ENCODE measurements at places on chromosomes 12 and 14.

GRCh38 chr12:65825183-65825506 is 862 bp downstream of the HMGA2 start:
- DNase-seq = no peak

DNA sequence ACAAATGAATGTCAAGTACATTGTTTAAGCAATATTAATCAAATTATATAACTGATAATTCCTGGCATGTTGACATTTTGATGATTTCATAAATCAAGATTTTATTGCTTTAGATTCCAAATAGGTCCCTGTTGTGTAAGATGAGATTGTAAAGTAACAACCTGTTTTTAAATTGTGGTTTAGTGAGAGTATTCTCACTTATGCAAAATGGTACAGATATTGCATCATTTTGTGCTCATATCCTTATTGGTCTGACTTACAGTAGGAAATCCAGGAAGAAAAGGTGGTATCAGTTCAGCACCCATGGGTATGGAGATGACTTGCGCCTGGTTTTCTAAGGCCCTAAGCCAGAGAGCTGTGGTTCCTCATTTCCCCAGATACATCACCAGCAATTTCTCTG is 165.5 kb downstream of the KIF21A start:
- DNase-seq = no peak

DNA sequence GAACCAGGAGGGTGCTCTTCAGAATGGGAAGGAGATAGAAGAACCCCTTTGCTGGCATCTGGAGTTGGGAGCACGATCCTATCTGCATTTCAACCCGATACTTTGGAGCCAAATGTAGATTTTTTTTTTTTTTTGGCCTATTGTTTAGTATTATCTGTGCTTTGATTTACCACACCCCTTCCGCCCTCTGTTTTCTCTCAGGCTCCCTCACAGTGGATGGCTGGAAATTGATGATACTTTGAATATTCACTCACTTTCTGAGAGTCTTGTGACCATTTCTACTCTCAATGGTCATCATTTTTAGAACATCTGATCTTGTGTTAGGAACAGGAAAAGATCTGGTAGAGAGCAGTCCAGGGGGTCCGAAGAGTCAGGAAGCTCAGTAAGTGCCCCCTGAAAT is 9.0 kb downstream of the TSPAN9 start:
- no peak for DNase-seq

DNA sequence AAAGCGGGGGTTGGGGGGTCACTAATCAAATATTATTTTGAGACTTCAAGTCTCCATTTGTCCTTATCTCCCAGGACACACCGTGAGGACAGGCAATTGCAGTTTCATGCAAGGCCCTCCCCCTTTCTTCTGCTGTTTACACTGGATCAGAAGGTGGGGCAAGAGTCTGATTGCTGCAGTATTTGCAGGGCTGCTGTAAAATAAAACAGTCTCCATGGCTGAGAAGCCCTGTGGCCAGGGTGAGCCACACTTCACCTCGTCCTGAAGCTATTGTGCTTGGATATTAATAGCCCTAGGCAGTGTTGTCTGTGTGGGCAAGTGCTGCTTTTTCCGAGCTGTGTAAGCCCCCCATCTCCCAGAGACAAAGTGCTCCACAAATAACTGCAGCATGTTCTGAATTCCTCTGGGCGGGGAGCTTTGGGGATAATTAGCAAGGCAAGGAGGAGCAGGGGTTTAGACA is 187.4 kb upstream of the NTF3 start:
- no peak for DNase-seq

DNA sequence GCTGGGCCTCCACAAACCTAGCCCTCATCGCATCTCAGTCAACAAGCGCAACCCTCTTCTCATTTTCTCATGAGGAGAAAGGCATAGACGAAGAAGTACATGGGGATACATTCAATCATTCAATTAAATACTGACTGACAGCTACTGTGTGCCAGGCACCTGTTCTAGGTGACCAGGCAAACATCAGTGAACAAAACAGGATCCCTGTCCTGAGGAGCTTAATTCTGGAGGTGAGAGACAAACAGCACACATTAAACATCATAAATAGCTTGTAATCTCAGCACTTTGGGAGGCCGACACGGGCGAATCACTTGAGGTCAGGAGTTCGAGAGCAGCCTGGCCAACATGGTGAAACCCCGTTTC is 362 bp upstream of the ACYP1 start:
- no peak for DNase-seq

DNA sequence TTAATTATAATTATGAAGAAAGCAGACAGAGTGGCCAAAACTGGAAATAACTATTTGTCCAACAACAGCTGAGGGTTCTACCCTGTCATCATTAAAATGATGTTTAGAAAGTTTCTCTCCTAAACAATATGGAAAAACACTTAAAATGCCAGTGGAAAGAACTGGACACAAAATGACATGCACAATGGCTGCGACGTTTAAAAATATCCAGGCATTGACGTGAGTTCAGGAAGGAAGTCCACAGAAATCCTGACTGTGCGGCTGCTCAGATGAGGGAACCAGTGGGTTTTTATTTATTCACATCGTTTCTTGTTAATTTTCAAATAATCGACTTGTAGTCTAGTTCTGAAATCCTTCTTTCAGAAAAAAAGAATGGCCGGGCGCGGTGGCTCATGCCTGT is 58.3 kb downstream of the CCNK start:
- no peak for DNase-seq

DNA sequence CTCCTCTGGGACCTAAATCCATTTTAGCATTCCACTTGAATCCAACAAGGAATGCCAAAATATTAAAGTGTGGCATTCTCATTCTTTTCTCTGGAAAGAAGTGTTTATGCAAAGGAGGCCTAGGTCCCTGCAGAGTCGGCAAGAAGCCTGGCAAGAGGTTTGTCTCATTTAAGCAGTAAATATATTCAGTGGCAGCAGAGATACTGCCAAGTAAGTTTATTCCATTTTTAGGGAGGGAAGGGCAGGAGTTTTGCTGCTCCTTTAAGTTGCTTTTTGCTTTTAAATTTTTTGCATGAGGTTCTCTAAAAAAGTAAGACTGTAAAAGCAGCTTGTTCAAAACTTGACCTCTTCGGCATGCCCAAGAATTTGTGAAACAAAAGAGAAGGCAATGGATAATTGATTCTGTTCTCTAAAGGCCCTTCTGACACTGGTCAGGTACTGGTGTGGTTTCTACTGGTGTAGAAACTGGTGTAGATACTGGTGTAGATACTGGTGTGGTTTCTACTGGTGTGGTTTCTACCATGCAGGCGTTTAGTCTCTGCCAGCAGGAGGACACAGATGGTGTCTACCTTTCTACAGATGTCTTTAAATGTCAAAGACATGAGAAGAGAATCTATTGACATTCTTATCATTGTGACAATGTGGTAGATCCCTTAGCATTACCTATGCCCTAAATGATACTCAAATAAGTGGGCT is 107.3 kb downstream of the SAMD4A start:
- DNase-seq = no peak

DNA sequence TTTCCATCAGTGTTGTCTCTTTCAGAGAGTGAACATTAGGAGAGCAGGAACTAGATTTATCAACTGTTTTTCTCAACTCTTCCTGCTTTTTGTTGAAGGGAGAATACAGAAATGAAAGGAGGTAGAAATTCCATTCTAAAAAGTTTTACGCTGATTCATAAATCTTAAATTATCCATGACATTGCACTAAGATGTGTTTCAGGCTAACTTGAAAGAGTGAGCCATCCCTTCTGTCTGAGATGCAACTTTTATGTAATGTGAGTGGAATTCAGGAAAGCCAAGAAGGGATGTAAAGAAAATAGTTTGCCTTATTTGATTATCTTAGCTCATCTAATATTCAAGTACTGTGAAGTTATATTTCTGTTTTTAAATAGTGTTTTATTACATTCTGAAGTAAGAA is 349.5 kb upstream of the RGS6 start:
- no peak for DNase-seq

- DNase-seq = no peak
Measured at GRCh38 chr12:4143896-4144295, 129.7 kb upstream of the CCND2 start.

DNA sequence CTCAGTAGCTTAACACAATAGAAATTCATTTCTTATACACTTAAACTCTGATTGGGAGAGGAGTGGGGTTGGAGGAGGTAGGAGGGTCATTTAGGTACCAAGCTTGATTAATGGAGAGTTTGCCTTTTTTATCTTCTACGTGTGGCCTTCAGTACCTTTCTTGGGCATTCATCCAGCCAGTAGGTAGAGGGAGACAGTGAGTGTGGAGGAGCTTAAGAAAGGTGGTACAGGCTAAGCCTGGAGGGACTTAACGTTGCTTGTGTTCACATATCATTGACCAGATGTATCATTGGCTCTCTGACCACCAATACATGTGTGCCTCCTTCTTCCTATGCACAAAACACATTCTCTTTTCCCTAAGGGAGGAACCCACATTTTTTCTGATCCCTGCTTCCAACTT is 232.9 kb upstream of the CRY1 start:
- no peak for DNase-seq

GRCh38 chr12:26523708-26524150 is 309.3 kb downstream of the ITPR2 start:
- no peak for DNase-seq

GRCh38 chr12:56029666-56030293 is 8.9 kb downstream of the IKZF4 start:
- DNase-seq = no peak

- DNase-seq = no peak
Measured at GRCh38 chr12:12741660-12742059, 24.5 kb downstream of the CDKN1B start.

DNA sequence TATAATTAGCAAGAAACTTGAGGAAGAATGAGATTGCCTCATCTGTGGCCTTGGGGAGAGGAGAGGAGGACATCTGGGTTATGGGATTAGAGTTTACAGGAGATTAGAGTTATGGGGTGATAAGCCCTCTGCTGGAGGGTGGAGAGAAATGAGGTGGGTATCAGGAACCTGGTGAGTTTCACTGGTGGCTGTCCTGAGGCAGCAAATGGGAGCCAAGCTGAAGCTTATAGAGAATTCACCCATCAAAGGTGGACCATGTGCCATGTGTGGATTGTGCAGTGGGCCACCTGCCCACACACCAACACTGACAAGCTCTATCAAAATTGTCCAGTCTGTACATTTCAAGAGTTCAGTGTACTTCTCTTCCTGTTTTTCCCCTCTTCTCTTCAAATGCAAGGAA is 135.3 kb downstream of the AEBP2 start:
- DNase-seq = no peak

DNA sequence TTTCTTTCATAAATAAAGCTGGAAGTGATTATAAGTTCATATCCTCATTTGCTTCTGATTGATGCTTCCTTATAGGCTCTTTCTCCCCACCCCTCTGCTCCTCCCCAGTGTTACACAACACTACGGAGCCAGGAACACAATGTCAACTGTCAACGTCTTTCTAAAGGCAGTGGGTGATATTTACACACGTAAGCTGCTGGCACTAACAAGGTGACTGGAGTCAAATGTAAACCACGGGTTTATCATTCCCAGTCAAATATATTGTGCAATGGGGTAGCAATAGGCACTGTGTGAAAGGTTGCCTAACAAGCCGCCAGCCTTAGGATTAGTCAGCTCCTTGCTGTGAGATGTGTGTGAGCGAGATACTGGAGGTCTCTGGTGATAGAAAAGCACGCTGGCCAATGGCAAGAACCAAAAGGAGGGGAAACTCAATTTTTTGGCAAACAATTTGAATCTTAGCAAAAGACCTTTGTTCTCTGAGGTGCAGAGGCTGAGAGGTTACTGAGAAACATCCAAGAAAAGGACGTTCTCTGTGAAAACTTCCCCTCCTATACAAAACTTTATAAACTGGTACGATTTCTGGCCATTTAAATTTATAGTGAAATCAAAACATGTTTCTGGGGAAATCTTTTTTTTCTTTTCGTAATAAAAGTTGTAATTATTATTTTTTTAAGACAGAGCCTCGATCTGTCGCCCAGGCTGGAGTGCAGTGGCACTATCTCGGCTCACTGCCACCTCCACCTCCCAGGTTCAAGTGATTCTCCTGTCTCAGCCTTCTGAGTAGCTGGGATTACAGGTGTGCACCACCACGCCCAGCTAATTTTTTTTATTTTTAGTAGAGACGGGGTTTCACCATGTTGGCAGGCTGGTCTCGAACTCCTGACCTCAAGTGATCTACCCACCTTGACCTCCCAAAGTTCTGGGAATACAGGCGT is 22.3 kb upstream of the HECTD1 start:
- DNase-seq = no peak

GRCh38 chr14:103576371-103577024 is 13.7 kb downstream of the COA8 start:
- DNase-seq = peak; percentile 69

DNA sequence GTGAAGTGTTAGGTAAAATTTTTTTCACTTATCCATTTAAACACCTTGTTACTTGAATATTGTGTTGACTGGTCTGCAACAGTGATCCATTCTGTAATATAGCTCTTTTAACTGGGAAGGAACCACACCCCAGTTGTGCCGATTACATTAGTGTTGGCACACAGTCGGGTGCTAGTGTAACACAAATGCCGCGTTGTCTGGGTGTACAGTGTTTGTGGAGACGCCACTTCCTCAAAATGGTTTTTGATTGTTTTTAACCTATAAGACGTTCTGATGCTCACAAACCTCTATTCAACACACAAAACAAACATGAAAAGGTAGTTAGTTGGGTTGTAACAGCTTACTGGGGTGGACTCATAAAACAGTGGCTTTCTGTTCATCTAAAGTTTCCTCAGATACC is 48.0 kb upstream of the TRAF3 start:
- DNase-seq = no peak

- no peak for DNase-seq
Measured at GRCh38 chr12:128052331-128052730, 214.6 kb upstream of the TMEM132C start.

GRCh38 chr14:61461808-61462275 is 140.5 kb downstream of the PRKCH start:
- peak; percentile 33 for DNase-seq

GRCh38 chr14:61368114-61368710 is 46.8 kb downstream of the PRKCH start:
- no peak for DNase-seq

DNA sequence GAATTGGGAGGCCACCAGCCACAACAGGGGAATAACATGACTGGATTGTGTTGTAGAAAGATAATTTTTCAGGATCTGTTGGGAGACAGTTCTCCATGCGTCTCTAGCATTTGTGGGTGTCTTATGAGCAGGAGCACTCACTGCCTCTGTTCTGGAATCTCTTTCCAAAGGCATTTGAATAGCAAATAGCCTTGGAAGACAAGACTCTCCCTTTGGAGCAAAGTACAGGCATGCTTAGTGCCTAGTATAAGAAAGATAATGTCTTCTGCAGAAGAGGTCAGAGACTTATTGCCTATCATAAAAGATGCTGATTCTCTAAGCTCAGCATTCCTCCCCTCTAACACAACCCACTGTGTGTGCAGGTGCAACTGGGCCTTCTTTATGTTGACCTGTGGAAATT is 58.3 kb downstream of the VCPKMT start:
- no peak for DNase-seq

All from right kidney (tissue), 9 donors.